ENCODE measurements at places on chromosomes 4 and X. TPM values are rescaled to one million over a fixed set of nuclear protein-coding genes. Genes with fewer than 3 reads are reported as not detected.

DNA sequence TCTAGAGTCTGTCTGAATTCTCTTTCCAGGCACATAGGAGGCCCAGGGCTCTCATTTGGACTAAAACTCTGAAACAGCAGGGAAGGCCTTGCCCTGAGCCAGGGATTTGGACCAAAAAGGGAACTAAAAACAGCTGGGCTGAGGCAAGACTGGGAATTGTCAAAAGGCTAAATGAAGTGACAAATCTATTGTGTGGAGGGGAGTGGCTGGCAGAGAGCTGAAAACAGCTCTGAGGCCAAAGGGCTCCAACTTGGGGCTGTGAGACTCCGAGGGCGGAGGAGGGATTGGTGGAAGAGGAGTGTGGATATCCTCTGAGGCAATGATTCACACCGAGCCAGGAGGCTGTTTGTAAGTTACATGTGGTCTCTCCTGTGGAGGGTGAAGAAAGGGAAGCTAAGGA, 63.2 kb downstream of the PHEX start:
- DNase-seq = no peak

Gene XK
- 1.7 TPM for total RNA-seq

DNA sequence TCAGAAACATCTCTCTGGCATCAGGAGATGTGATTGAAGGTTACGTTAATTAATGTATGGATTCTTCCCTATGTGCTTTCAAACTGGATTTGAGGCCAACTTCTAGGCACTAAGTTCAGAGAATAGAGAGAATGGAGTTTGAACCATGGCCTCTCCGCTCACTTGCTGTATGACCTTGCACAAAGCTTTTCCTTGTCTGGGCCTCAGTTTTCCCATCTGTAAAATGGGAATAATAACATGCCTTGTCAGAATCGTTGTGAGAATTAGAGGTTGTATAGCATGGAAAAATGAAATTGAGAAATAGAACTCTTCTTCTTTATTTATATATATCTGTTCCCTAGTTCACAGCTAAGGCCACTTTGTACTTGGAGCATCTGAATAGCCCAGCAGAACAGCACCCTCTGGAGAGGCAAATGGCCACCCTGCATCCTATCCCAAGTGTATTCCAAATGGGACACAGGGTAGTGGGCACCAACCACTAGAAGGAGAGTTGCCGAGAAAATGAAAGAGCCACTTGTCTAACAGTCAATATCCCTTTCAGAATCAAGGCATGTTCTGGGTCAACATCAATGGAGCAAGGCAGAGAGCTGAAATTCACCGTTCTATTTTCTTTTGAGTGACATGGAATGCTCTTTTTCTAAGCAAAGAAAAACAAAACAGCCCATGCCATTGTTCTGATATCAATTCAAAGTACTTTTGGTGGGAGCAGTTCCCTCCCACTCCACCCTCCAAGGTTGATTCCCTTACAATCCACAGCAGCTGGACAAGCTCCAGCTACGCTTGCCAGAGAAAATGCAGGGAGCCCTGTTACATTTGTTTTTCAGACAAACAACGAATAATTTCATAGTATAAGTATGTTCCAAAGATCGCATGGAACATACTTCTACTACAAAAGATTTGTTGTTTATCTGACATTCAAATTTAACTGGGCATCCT, 23.3 kb upstream of the MTM1 start:
- no peak for DNase-seq

- no peak for DNase-seq
These were observed 397.9 kb downstream of the PPP3CA start for GRCh38 chr4:100949350-100949935.

GRCh38 chr4:132827522-132827921, 321.6 kb upstream of the PCDH10 start:
- DNase-seq = no peak

- DNase-seq = no peak
These were observed 64.2 kb downstream of the INTS12 start for GRCh38 chr4:105644257-105644656.

DNA sequence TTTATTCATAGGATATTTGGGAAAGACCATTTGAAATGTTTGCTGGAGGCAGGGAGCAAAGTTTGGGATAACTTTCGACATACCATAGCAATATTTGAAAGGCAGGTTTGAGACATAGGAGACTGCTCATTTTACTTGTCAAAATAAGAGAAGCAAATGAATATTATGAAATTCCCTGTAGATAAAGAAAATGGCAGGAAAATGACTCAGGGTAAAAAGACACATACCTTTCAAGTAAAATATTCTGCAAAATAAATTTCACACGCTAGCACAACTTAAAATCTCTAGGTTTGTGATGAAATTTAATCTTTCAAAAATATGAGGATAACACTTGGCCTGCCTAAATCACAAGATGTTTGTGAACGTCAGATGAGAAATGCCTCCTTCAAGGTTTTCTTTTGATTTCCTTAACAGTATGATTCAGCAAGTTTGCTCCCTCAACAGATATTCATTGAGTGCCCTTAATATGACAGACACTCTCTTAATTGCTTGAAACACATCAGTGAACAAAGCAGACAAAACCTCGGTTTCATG, 6.6 kb downstream of the TMEM156 start:
- no peak for DNase-seq

- DNase-seq = no peak
These were observed 66.5 kb upstream of the ZFP42 start for GRCh38 chr4:187929024-187929423.

Gene EGF
- 65.1 TPM for total RNA-seq

Gene CACNA1F
- 0.48 TPM for total RNA-seq

Gene HELT
- not detected for total RNA-seq

DNA sequence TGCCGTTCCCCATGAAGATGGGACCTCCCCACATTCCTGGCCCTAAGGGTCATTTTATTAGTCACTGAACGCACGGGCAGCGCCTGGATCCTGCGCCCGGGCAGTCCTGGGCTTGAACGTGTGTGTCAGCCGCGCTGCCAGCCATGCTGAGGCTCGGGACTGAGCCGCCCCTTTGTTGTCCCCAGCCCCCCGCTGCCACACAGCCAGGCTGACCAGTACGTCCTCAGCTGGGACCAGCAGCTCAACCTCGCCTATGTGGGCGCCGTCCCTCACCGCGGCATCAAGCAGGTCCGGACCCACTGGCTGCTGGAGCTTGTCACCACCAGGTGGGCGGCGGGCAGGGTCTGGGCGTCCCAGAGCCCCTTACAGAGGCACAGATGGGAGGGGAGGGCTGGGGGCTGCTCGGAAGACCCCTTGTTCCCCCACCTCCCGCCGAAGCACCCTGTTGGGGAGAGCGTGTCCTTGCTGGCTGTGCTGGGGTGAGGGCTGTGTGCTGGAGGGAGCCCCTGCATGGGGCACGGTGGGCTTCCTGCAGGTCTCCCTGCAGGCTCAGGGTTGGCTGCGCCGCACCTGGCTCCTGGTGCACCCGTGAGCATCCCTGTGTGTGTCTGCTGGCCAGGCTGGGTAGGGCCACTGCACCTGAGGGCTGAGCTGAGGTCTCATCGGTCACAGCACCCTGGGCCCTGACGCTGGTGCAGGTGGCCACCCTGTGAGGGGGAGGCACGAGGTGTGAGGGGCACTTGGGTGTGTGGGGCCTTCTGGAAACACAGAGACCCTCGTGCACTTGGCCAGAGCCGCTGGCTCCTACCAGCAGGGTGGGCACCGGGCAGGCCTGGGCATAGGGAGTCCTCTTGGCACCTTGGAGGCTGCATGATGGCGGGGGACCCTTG, 1.0 kb downstream of the IDUA start:
- DNase-seq = no peak

- no peak for DNase-seq
These were observed 15.5 kb upstream of the IGBP1 start for GRCh38 chrX:70117738-70118137.

- DNase-seq = no peak
These were observed 52.3 kb downstream of the USP9X start for GRCh38 chrX:41137589-41137988.

Gene MEPE
- total RNA-seq = not detected

Gene MAGEE1
- total RNA-seq = 5.3 TPM

Data from type B pancreatic cell (in vitro differentiated cells).